ENCODE measurements at places on chromosomes 16 and 17. TPM values are rescaled to one million over a fixed set of nuclear protein-coding genes. Genes with fewer than 3 reads are reported as not detected.

SPNS3 gene
- polyA plus RNA-seq, result 3.4 TPM

IQCK gene
- 44.7 TPM for polyA plus RNA-seq

SMIM22 gene
- polyA plus RNA-seq, result 5.8 TPM

NUDT7 gene
- polyA plus RNA-seq, result 10.5 TPM

ST6GALNAC2 gene
- polyA plus RNA-seq, result 8.1 TPM

PIRT gene
- 0.07 TPM for polyA plus RNA-seq

SLC38A8 gene
- not detected for polyA plus RNA-seq

NOL3 gene
- 6.4 TPM for polyA plus RNA-seq

KRTAP4-9 gene
- polyA plus RNA-seq, result not detected

CYBC1 gene
- polyA plus RNA-seq, result 43.3 TPM

GDPD1 gene
- 12.5 TPM for polyA plus RNA-seq

Measured in left kidney (tissue), 8 donors.